RWPE2 (cell line): ENCODE measurements at places on chromosomes 2 and 18.

DNA sequence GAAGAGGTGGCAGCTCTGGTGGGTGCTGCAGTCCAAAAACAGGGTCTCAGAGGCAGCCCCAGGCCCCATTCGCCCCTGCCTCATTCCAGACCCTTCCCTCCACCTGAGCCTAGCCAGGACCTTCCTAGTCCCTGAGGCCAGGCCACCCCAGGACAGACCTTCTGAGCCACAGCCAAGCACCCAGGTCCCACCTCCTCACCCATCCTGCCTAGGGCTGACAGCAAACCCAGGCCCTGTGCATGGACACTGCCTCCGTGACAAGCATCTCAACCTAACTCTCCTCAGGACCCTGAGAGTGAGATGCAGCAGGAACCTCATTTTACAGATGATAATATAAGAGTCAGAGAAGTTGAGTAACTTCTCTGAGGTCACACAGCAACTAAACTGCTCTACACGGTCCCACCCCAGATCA is 15.5 kb downstream of the ADRA2B start:
- DNase-seq: peak; percentile 29

GRCh38 chr18:79868168-79868784 is 70.5 kb downstream of the KCNG2 start:
- DNase-seq: no peak

- no peak for DNase-seq
Observed at GRCh38 chr18:46148810-46149209, 44.6 kb downstream of the HAUS1 start.

DNA sequence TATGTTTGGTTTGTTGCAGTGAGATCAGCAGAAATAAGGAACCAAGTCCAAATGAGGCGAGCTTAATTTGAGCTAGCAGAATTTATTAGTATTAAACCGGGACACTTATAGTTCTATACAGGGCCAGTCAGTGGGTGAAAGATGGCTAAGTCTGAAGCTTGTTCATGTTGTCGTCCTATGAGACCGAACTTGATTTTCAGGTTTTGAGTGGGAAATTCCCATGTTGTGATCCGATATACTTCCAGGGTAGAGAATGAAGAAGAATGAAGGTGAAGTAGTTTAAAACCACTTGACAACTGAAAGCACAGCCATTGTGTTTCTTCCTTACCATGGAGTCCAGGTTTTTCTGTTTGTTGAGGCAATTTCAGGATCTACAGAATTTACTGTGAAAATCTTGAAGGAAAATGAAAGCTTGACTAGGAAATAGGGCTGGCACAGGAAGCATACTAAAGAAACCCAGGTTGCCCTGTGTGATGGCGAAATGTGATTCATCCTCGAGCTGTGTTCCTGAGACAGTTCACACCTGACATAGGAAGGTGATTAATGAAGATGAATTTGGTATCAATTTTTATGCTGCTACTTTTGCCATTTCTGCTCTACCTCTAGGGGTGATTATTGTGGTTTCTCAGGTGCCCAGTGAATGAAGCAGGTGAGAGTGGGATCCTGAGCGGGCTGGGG is 37.6 kb upstream of the MGAT5 start:
- no peak for DNase-seq

- no peak for DNase-seq
Observed at GRCh38 chr2:189129971-189130370, 49.6 kb downstream of the COL5A2 start.

DNA sequence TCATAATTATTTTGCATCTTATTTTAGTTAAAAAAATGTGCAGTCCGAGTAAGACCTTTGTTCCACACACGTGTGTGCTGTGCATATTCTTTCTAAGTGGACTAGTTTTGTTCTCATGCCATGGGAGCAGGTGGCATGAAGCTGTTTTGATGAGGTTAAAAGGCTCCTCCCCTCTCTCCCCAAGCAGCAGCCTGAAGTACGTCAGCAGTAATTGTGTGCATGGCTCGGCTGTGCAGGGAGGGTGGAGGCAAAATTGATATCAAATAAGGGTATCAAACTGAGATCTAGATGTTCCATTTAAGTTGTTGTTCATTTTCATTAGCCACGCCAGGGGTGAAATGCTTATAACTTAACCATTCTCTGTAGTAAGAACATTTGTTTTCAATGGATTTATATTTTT is at the start of gene NYAP2:
TSS of gene NYAP2 (plus strand) at position 207 of the 400 bp plus-strand sequence. CDS start 9,171 bp downstream, outside the sequence.
- no peak for DNase-seq

DNA sequence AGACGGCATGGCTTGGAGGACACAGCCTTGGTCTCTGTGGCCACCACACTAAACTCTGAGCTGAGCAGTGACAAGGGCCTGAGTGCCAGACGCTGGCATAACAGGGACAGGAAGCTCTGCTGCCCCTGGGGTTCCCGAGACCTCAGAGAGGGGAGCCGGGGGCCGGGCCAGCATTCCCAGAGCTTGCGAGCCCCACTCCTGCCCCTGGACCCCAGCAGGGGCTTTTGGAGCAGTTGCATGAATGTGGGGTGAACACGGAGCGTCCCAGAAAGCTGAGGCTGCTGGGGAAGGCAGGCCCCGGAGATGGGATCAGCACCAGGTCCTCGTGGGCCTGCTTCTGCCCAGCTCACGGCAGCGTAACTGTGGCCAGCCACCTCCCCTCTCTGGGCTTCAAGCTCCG is 7.6 kb upstream of the ERFE start:
- DNase-seq: no peak

DNA sequence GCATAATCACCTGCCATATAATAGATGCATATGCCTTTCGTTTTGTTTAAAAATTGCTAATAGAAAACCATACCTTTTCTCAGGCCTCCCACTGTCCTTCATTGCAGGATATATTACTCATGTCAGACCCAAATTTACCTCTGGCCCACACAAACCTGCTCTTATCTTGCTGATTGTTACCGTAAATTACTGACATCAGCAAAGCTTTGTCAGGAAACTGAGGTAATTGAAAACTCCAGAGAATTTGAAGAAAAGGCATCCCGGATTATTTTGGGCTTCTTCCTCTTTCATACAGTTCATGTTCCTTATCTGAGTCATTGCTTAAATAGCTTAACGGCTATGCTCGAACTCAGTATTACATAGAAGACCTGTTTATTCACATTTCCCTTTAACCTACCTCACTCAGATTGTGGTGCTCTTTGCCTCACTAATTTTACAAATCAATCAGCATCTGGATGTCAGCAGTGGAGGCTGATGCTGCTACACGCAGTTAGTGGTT is 145.7 kb downstream of the ZEB2 start:
- no peak for DNase-seq

GRCh38 chr2:97706708-97707345 is 6.5 kb upstream of the ZAP70 start:
- DNase-seq: no peak

GRCh38 chr2:98089941-98090340 is 3.0 kb downstream of the VWA3B start:
- no peak for DNase-seq

- no peak for DNase-seq
Observed at GRCh38 chr2:29226375-29226774, 111.2 kb downstream of the CLIP4 start.

GRCh38 chr2:63049970-63050333 is 678 bp upstream of the OTX1 start:
- peak; percentile 66 for DNase-seq

GRCh38 chr2:56985609-56986008 is 801.8 kb downstream of the CCDC85A start:
- no peak for DNase-seq

- DNase-seq: no peak
Observed at GRCh38 chr2:25372405-25373268, 30.9 kb upstream of the DNMT3A start.

- no peak for DNase-seq
Observed at GRCh38 chr2:98004613-98005012, 8.9 kb upstream of the TMEM131 start.

- no peak for DNase-seq
Observed at GRCh38 chr2:23685181-23685580, 241.7 kb downstream of the ATAD2B start.

GRCh38 chr18:47253101-47253654 is 1.7 kb upstream of the SKOR2 start:
- no peak for DNase-seq

DNA sequence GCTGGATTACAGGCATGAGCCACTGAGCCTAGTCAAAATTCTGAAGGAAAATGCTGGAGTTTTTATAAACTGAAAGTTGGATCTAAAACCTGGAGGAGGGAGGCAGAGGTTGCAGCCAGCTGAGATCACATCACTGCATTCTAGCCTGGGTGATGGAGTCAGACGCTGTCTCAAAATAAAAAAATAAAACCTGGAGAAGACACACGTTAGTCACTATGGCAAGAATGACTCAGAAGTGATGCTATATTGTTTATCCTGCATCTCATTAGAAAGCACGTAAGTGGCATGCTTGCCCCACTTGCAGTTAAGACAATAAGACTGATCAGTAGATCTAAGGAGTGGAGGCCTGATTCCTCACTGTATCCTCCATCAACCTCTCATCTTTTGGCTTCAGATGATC is 106.6 kb upstream of the STON1 start:
- no peak for DNase-seq

GRCh38 chr2:2836343-2837070 is 505.4 kb upstream of the MYT1L start:
- DNase-seq: no peak

GRCh38 chr2:170929686-170930050 is 615 bp downstream of the GORASP2 start:
- no peak for DNase-seq

- peak; percentile 46 for DNase-seq
Observed at GRCh38 chr2:240603846-240604245, 17.3 kb downstream of the CAPN10 start.

GRCh38 chr2:215680605-215681598 is 245.0 kb upstream of the FN1 start:
- no peak for DNase-seq
